ENCODE measurements at places on chromosomes 12 and 14. TPM values are rescaled to one million over a fixed set of nuclear protein-coding genes. Genes with fewer than 3 reads are reported as not detected.

GRCh38 chr12:50287271-50287670 is 4.0 kb upstream of the LIMA1 start:
- no peak for DNase-seq

Gene OR6C2
- not detected for total RNA-seq

- DNase-seq, result no peak
Observed at GRCh38 chr12:2265461-2266167, 212.8 kb downstream of the CACNA1C start.

Gene SLC25A47
- not detected for total RNA-seq

DNA sequence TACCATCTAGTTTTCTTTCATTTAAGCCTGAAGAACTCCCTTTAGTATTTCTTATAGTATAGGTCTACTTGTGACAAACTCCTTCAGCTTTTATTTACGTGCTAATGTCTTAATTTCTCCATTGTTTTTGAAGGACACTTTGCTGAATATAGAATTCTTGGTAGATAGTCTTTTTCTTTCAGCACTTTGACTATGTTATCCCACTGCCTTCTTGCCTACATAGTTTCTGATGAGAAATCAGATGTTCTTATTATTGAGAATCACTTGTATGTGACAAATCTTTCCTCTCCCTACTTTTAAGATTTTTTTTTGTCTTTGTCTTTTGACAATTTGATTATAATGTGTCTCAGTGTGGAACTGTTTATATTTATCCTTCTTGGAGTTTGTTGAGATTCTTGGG is 5.1 kb upstream of the MIS18BP1 start:
- DNase-seq, result no peak

Gene HCAR3
- not detected for total RNA-seq

Gene MYH6
- total RNA-seq, result 0.04 TPM

Gene DAO
- total RNA-seq, result not detected

Gene IFI27
- 5.8 TPM for total RNA-seq

Gene RAB2B
- 41.0 TPM for total RNA-seq

Gene CMKLR1
- total RNA-seq, result not detected

DNA sequence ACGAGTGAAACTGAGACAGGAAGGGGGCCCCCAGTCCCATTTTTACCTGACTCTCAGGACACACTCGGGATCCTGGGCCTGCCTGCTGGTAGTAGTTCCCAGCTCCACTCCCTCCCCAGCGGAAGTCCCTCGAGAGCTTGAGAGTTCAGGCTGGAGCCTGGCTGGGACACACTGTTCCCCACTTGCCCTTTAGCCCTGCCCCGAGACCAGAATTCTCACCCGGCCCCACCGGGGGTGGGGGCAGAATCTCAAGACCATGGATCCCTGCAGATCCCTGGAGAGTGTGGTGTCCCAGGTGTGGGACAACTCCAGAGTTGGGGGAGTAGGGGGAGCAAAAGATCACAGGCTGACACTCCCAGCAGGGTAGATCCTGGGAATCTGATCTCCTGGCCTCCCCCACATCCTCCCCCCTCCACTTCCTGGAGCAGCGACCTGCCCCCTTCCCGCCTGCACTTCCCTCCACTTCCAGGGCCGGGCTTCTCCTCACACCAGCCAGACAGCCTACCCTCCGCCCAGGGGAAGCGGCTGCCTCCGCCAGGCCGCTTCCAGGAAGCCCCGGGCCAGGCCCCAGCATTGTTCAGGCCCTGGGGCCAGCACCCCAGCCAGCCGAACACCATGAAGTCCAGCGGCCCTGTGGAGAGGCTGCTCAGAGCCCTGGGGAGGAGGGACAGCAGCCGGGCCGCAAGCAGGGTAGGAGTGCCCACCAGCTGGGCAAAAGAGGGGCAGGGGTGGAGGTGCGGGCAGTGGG is at the start of gene TNS2:
TSS of gene TNS2 (plus strand) at position 495 of the 748 bp plus-strand sequence. CDS start at position 616, 121 bp downstream.
- DNase-seq, result no peak

- no peak for DNase-seq
Observed at GRCh38 chr12:98172304-98172703, 343.1 kb upstream of the TMPO start.

Gene JAG2
- total RNA-seq, result 3.8 TPM

- no peak for DNase-seq
Observed at GRCh38 chr12:105659355-105660075, 329.0 kb downstream of the C12orf75 start.

GRCh38 chr14:70888681-70889175 is 18.5 kb upstream of the PCNX1 start:
- DNase-seq, result no peak

GRCh38 chr12:40093512-40093911 is 12.4 kb downstream of the SLC2A13 start:
- DNase-seq, result no peak

GRCh38 chr12:112564160-112564784 is 145.5 kb downstream of the PTPN11 start:
- DNase-seq, result no peak

Gene REM2
- 11.3 TPM for total RNA-seq

DNA sequence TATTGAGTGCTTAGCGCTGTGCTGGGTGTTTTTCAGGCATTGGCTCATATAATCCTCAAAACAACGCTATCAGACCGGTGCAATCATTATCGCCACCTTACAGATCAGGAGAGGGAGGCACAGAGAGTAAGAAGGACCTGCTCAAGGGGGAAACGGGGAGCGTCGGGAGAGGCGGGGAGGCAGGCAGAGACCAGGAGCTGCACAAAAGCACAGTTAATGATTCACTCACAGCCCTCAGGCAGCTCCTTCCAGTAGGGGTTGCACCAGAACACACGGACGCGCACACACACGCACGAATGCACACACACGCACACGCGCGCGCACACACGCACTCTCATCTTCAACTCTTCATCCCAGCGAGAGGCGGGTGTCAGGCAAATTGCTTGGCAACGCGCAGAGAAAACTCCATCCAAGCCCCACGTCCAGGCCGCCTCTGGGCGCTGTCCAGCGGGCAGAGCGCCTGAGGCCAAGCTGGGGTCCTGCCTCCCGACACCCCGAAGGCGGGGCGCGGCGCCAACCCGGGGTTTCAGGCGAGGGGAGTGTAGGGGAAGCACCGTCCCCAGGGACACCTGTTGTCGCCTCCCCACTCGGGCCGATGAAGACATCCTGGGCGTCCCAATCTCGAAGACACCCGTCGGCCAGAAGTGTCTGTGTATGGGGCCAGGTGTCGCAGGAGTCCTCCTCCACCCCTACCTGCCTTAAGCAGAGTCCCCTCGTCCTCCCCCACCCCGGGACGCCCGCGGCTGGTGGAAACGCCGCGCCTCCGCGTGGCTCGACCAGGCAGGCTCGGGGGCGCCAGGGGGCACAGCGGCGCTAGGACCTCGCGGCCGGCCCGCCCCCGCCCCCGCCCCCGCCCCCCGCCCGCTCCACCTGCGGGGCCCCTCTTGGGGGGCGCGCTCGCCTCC is 35.5 kb upstream of the STON2 start:
- peak; percentile 57 for DNase-seq

- no peak for DNase-seq
Observed at GRCh38 chr12:60308366-60308991, 712.6 kb downstream of the SLC16A7 start.

GRCh38 chr12:50934981-50935807 is 17.1 kb upstream of the HIGD1C start:
- no peak for DNase-seq

GRCh38 chr14:79992407-79993198 is 218.7 kb downstream of the DIO2 start:
- DNase-seq, result no peak

DNA sequence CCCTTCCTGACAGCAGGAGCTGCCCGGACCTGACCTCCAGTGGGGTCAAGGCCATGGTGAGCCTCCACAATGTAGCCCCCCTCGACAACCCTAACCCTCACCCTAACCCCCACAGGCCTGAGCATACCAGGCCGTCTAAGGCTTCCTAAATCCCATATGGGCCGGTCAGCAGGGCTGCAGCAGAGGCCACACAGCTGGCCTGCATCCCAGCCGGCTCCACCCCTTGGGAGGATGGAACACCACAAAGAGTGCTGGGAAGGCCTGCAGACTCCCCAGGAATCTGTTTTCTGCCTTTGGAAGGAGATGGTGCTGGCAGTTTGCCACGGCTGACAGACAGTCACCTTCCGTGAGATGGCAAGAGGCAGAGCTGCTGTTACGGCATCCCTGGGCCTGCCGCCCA is 2.8 kb downstream of the TMEM179 start:
- DNase-seq, result no peak

- DNase-seq, result no peak
Observed at GRCh38 chr14:52380294-52380693, 66.2 kb downstream of the PTGER2 start.

GRCh38 chr12:18151036-18151435 is 61.0 kb upstream of the RERGL start:
- DNase-seq, result no peak

Gene MTRFR
- 15.1 TPM for total RNA-seq

- DNase-seq, result no peak
Observed at GRCh38 chr14:93936926-93937325, 9.8 kb downstream of the FAM181A start.

- DNase-seq, result peak; percentile 25
Observed at GRCh38 chr14:93430315-93431035, at the start of gene UNC79. TSS of gene UNC79 (plus strand) at chr14:93430939. CDS start at chr14:93431030, 91 bp downstream.

Gene FANCM
- total RNA-seq, result 11.1 TPM

- DNase-seq, result no peak
Observed at GRCh38 chr14:32021341-32021740, 55.8 kb upstream of the ARHGAP5 start.

DNA sequence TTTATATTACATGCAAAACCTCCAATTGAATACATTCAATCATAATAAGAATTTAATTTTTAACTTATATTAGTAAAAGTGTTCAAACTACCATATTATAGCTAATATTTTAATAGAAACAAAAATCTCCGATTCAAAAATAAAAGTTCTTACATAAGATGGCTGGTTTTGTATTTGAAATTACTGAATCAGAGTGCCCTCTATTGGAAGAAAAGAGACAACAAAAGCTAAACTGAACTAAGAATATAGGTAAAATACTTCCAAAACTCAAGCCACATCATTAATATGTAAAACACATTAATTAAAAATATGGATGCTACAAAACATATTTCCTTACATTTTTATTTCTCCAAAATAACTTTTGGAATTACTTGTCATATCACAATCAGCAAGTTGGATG is 120.3 kb downstream of the GARIN6 start:
- no peak for DNase-seq
